Renal cortical epithelial cell (primary cell): ENCODE measurements at places on chromosomes 1 and 21.

DNA sequence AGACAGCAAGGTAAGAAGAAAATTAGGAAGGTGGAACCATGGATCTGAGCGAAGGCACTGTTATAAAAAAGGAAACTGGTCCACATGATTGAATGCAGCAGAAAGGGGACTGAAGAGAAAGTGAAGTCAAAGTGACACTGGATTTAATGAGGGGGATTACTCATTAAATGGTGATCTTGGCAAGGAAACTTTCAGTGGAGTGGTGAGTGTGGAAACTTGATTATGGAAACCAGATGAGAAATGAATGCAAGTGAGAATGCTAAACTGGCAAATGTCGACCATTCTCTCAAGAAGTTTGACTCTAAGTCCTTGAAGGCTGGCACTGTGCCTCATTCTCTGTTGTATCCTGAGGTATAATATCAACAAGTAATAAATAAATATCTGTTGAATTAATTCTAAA lies 23.3 kb downstream of the COLGALT2 start:
- DNase-seq: no peak

DNA sequence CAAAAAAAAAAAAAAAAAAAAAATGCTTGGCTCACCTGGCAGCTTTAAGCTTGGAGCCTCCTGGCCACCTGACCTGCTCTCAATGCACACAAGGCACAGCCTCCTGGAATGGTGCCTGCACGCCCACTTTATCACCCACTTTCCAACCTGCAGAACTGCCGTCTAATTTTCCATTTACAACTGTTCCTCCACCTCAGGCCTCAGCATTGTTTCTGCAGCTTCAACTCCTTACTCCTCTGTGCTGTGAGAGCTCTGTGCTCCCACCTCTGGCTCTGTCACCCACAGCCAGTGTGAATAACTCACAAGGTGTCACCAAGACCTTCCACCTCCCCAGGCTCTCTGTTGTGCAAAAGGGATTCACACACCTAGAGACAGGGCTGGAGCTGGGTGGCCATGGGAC lies 38.7 kb upstream of the GPR157 start:
- DNase-seq: no peak

DNA sequence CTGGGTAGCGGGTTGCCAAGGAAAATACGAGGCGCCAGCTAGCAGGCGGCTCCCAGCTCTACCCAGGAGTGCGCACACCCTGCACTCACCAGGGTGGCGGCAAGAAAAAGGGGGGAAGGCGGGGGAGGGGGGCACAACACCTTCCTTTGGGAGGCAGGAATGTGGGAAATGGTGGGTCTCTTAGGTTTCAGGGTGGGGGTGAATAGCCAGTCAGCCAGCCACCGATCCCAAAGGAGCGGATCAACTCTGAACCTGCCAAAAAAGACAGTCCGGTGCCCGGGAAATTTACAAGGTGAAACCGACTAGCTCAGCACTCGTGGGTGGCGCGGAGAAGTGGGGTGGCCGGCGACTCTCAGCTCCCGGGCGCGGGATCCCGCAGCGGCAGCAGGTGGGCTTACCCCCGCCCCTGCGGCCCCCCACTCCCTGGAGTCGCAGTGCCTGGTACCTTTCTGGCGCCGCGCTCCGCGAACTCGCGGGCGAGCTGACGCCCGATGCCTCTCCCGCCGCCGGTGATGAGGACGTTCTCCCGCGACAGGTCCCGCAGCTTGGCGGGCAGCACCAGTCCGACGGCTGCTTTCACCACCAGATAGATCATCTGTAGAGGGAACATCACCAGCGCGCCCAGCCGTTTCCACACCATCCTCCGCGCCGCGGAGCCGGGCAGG lies 1.2 kb downstream of the DHRS3 start:
- no peak for DNase-seq

- peak; percentile 68 for DNase-seq
Measured at GRCh38 chr1:46152016-46152415, 19.6 kb upstream of the PIK3R3 start.

DNA sequence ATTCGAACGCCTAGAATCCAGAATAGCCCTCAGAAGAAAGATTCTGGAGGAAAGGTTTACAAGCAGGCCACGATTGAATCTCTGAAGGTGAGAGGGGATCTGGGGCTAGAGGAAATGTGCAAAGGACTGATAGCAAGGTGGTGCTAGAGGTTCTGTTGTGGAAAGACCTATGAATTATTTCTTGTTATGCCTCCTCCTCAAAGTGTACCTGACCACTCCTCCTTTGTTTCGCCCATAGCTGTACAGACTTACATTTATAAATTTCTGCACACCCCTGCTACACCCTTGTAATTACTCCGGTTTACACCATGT lies 986 bp downstream of the TCEANC2 start:
- DNase-seq: peak; percentile 7

GRCh38 chr1:203169770-203170520 lies 5.7 kb downstream of the MYBPH start:
- no peak for DNase-seq

DNA sequence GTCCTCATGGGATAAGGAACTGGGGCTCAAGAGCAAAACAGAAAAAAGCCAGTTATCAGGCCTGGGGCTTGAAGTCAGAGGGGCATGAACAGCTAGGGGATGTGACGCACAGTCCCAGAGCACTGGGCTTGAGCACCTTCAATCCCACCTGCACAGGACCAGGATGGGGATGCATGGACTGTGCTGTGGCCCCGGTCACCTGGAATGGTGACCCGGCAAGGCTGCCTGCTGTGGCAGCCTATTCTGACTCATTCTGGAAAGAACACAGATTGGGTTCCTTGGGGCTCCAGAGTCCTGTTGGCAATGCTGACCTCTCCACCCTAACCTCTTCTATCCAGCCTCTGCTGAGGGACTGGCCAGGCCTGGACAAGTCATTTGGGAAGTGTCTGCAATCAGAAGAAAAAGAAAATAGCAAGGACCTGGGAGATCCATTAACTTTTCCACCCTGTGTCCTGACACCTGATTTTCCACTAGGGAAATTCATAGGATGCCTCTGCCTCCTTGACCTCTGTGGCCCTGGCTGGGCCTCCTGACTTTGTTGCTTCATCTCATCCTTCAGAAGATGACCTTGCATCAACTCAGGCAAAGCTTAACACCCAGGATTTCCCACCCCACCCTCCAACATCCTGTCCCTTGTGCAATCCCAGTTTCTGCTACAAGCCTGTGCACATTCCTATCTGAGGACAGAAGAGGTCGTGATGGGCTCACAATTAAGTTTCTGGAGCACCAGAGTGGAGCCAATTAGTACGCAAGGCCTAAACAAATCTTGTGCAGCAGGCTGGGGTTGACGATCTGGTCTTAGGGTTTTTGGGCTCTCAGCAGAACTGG lies 17.9 kb upstream of the FMOD start:
- DNase-seq: no peak

- peak; percentile 96 for DNase-seq
Measured at GRCh38 chr1:70583522-70583921, 172.5 kb downstream of the CTH start.

GRCh38 chr1:156914440-156914856 lies 6.0 kb upstream of the LRRC71 start:
- no peak for DNase-seq

GRCh38 chr1:232912845-232913580 lies 37.4 kb upstream of the NTPCR start:
- DNase-seq: no peak

DNA sequence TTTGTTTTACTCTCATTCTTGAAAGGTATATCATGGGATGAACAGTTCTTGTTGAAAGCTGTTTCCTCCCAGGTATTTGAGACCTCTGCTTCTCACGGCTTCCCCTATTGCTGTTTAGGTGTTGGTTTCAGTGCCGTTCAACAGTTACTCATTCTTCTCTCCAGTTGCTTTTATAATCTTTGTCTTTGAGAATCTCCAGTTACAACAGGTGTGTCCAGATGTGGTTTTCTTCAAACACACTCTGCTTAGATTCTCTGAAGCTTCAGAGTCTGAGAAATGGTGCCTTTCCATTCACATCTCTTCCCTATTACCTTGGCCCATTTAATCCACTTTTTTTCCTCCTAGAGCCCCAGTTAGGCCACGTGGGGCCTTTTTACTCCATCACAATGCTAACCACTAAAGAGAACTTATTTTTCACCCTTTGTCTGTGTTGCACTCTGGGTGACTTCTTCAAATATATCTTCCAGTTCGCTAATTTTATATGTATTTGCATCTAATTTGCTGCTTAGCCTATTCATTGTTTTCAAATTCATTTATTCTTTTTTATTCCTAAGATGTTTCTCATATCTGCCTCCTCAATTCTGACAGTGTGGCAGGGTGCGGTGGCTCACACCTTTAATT lies 46.7 kb upstream of the SLC19A1 start:
- DNase-seq: no peak

GRCh38 chr1:29343908-29344307 lies 107.6 kb downstream of the PTPRU start:
- DNase-seq: no peak

DNA sequence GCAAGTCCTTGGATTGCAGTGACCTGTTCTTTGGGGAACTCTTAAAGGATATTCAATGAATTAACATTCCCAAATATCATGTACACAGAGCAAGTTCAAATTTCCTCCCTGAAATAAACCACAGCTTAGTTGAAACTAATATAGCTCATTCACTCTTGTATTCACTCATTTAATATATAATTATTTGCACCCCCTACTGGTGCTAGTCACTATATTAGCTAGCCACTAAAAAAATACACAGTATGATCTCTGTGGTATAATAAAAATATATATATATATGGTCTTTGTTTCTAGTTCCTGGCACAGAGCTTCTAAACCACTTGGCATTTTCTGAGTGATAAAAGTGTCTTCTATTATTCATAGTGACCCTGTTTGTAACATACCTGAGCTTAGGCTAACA lies 177.3 kb upstream of the LYPLAL1 start:
- DNase-seq: no peak

DNA sequence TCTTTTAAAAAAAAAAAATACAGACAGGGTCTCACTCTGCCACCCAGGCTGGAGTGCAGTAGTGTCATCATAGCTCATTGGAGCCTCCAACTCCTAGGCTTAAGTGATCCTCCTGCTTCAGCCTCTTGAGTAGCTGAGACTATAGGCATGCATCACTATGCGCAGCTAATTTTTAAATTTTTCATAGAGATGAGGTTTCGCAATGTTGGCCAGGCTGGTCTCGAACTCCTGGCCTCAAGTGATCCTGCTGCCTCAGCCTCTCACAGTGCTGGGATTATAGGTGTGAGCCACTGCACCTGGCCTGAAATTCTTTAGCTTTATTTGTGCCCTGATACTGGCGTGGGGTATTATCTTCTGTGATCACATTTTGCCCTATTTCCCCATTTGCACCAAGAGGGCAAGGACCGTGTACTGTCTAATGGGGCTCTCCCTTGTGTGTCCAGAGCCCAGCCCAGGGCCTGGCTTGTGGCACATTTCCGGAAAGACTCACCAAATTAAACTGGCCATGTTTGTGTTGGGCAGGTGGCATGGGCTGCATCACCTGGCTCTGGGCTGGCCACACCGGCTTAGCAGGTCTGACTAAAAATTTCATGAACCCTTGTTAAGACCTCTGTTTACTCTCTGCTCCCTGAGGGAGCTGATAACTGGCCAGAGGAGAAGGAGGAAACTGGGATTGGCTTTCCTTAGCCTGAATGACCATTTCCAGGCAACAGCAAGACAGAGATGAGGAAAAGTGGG lies 32.2 kb downstream of the TRIM62 start:
- no peak for DNase-seq

- no peak for DNase-seq
Measured at GRCh38 chr1:245465666-245466065, 310.9 kb downstream of the KIF26B start.

- no peak for DNase-seq
Measured at GRCh38 chr1:18343581-18343980, 137.1 kb upstream of the KLHDC7A start.

- DNase-seq: no peak
Measured at GRCh38 chr1:115670476-115671175, 28.9 kb downstream of the VANGL1 start.

DNA sequence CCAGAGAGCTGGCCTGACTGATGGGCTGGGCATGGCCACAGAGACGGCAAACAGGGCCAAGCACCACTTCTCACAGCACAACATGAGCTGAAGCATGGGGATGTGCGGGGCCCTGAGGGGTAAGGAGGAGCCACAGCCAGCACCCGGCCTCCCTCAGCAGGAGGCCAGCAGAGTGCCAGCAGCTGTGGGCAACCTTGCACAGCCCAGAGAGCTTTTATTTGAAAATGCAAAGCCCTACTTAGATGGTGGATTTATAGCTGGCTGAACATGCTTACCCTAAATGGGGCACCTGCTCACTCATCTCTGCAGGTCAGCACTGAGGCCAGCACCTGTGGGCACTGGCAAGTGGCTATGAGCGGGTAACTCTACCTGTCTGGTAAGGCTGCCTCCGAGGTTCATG lies 44.1 kb downstream of the SLC66A1 start:
- DNase-seq: no peak

- DNase-seq: no peak
Measured at GRCh38 chr1:102782144-102782543, 326.2 kb downstream of the COL11A1 start.

DNA sequence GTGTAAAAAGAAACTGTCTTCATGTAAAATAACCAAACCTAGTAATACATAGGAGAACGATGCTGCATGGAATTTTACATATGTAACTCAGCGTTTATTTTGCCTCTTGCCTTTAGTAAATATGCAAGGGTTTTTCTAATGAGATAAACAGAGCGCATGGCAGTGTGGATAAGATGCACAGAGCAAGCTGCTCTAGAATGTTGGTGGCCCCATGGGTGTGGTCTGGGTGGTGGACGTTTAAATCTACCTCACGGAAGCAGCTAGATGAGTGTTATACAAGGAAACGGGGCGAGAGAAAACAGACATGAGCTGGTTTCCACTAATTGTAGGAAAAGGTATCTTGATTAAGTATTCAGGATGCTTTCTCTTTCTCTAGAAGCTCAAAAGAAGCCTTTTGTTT lies 205.9 kb downstream of the DSCAM start:
- DNase-seq: no peak

DNA sequence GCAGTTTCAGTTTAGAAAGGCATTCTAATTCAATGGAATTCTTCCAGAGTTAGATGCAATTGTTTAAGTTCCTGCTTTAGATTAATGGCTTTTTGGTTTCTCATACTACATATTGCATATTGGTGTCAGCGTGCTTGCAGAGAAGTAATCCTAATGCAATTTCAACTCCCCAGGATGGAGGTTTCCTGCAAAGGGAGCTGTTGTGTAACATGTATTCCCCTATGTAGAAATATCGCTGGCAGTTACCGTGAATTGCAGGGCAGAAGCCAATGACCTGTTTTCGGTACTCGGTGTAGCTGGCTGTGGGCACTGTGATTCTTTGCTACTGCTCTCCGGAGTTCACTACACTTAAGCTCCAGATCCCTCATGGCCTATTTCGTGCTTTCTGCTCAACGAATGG lies 256.1 kb upstream of the PTBP2 start:
- DNase-seq: no peak

GRCh38 chr1:175287849-175288248 lies 95.3 kb upstream of the KIAA0040 start:
- DNase-seq: no peak

DNA sequence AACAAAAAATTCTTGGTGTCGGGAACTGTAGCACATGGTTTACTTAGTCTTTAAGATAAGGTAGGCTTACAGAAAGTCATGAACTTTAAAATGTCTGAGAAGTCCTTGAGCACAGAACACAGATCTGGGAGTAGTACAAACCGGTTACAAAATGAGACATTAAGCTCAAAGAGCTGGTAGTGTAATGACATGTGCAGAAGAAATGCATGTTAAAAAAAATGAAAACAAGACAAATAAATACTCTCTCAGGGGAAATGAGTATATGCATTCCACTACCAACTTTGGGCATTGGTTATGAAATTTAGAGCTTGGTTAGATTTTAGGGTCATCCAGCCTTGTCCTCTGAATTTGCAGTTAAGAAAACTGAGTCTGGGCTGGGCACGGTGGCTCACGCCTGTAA lies 91.5 kb upstream of the F3 start:
- DNase-seq: no peak
